Activated T-cell treated with anti-CD3 and anti-CD28 coated beads, Interleukin-2, amount 50 U/mL, for 4 hours (primary cell): ENCODE measurements at places on chromosomes 4 and X. TPM values are rescaled to one million over a fixed set of nuclear protein-coding genes. Genes with fewer than 3 reads are reported as not detected.

- no peak for DNase-seq
Observed at GRCh38 chr4:41215969-41216293, 1.6 kb upstream of the APBB2 start.

DNA sequence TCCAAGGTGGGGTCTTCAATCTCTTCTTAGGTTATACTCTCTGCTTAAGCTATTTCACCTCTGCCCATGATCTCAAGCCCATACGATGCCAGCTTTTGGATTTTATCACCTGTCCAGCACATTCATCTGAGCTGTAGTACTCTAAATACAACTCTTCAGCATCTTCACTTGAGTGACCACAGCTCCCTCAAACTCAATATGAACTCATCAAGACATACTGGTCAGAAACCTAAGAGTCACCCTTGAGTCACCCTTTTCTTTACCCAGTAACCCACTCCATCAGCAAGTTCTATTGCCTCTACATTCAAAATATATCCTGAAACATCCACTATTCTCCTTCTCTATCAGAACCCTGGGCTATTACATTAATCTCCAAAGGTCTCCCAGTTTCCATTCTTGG lies 69.4 kb downstream of the DCHS2 start:
- DNase-seq: no peak

- no peak for DNase-seq
Observed at GRCh38 chr4:152713951-152714705, 34.3 kb upstream of the TMEM154 start.

DNA sequence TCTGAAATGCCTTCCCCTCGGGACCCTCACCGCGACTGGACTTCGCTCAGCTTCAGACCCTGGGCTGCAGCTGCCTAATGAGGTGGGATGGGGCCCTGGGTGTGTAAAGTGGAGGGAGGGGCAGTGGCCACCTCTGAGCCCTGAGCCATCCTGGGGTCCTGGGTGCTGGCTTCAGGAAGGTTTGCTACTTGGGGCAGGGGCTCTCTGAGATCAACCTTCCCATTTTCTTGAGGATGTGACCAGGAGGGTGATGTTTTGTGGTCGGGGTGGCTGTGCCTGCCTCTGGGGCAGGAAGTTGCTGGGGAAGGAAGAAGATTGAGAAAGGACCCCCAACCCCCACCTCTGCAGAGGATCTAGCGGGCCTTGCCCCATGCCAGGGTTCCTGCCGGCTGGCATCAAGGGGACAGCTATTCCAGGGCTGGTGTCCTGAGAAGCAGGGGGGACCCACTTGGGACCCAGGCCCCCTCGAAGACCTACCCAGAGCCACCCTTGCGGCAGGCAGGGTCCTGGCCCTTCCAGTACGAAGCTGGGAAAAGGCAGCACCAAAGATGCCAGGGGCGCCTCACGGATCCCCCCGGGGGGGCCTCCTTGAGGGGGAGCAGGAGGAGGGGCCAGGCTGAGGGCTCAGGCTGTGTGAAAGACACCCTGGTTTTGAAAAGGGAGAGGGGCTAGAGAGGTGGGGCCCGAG lies 6.5 kb downstream of the SH3BP2 start:
- DNase-seq: no peak

- no peak for DNase-seq
Observed at GRCh38 chrX:111329370-111329769, 59.1 kb upstream of the CAPN6 start.

DNA sequence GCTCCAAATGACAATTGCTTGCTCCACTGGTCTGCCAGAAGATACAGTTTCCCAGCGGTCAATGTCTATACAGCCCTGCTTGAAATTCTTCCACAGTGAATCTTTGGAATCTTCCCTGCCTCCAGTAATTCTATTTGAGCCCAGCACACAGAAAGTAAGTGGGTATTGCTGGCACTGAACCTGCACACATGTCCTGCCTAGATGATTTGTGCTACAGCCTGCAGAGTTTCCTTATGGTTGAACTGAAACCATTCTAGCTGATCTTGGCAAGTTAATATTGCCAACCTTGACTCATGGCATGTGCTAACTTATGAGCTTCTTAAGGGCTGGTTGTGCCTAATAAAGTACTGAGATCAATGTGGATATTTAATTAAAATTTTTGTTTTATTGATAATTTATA lies 553.8 kb upstream of the GNPDA2 start:
- no peak for DNase-seq

DNA sequence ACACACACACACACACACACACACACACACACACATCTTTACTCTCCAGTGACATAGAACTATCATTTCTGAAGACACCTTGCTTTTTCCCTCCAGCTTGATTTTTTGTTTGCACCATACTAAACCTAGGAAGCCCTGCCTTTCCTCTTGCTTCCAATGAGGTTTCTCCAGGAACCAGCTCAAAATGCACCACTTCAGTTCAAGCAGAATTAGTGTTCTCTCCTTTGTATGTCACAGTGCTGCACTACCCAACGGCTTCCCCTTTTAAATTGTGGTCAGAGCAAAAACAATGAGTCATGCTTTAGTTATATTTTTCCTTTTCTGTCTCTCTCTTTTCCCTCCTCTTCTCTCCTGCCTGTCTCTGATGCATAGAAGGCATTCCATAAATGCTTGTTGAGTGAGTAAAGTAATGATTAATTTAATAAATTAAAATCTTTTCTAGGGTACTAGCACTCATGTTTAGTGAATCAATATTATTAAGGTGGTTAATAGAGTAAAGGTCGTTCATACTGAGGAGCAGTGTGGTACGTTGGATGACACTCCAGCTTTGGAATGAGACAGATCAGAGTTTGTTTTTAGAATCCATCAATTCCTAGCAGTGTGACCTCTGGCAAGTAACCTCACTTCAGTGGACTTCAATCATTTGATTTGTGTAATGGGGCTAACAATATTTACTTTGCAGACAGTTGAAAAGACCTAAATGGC lies 5.9 kb downstream of the RTL3 start:
- DNase-seq: no peak

- no peak for DNase-seq
Observed at GRCh38 chrX:46957297-46957696, 45.1 kb downstream of the JADE3 start.

DNA sequence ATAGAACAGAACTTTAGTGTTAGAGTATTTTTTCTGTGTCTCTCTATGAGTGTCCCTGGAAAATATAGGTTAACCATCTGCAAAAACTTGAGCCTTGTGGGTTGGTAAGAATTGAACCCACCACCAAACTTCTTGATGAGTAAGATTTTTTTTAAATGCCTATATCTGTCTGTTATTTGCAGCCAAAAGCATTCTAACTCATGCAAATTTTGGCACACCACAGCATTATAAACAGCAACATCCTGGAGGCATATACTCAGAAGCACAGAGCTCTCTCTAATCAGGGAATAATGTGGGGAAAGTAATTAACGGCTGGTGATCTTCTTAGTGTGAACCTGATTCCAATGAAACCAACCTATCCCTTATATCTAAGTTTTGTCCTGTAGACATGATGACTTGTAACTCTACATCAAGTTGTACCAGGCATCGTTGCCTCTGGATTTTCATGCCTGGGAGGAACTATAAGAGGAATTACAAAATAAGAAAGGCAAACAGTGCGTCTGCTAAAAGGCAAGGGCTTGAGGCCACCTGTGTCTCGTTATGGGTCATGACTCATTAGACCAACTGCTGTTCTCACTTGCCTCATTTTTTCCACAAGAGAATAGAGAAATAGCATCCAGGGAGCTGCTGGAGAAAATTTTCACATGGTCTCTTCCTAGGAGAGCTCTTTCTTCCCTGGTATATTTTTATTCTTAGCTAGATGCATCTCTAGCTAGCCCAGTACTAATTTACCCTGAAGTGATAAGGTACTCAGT lies 202.4 kb downstream of the CHIC2 start:
- DNase-seq: no peak

- no peak for DNase-seq
Observed at GRCh38 chrX:20547611-20548051, 280.9 kb upstream of the RPS6KA3 start.

DNA sequence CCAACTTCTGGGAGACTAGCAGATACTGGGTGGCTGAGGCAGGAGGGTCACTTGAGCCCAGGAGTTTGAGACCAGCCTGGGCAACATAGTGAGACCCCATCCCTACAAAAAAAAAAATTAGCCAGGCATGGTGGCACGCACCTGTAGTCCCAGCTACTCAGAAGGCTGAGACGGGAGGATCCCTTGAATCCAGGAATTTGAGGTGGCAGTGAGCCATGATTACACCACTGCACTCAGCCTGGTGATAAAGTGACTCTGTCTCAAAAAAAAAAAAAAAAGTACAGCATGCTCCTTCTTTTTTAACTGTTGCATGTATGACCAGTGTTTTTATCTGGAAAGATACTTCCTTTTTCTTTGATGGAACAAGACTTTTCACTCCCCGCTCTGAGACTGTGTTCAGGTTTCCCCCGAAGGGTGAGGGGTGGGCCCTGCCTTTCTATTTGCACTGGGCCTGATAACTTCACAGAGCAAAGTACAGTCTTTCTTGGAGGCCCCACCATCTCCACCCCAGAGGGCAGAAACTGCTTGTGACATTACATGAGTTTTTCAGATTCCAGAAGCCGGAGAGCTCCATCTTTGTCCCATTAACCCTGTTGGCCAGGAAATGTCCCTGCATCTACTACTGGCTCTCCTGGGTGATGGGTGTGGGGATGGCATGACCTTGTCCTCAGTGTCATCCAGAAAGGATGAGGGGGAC lies 35.2 kb downstream of the NYX start:
- no peak for DNase-seq

GRCh38 chrX:1491851-1492349 lies 39.2 kb upstream of the ASMTL start:
- no peak for DNase-seq

- no peak for DNase-seq
Observed at GRCh38 chr4:61379406-61379805, 179.3 kb downstream of the ADGRL3 start.

DNA sequence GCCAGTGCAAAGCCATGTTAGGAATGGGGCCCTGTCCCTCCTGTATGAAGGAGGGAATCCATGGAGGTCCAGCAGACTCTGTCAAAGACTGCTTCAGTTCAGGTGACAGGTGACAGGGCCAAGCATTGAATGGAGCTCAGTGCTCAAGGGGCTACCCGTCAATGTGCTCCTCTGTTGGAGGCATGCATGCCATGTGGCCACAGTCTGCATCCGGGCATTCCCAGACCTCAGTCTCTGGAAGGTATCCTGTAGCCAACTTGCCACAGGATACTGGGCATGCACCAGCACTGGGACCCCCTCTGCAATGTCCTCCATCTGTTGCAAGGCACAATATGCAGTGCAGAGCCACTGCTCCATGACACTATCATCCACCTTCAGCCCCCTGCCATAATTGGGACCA lies 136.1 kb upstream of the GATB start:
- DNase-seq: no peak

DNA sequence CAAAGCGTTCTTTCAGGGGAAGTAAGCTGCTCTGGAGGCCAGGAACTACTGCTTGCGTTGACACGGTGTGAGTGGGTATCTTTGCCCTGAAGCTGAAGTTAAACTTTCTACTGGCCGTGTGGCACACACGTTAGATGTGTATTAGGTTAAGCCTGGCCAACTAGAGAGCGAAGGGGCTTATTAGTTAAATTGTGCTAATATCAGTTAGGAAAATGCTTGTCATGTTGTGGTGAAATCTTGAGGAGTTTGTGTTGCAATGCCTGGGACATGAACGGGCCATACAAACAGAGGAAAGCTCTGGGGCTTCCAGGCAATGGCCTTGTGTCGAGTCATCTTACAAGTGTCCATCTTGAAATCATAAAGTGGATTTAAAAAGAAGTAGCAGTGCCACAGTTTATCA lies 62.6 kb downstream of the NSUN7 start:
- no peak for DNase-seq

The RHOXF1 gene
- total RNA-seq: not detected

The SH3BGRL gene
- total RNA-seq: 17.4 TPM

The USP17L5 gene
- not detected for total RNA-seq

The PTTG2 gene
- total RNA-seq: not detected

The GAGE1 gene
- total RNA-seq: not detected

The EDA gene
- total RNA-seq: 0.42 TPM

The PRMT9 gene
- total RNA-seq: 5.0 TPM

The FAAH2 gene
- total RNA-seq: 2.1 TPM

The SLC25A6 gene
- total RNA-seq: 544 TPM

The ZNF732 gene
- not detected for total RNA-seq

The REELD1 gene
- 0.43 TPM for total RNA-seq
